Activated CD4-positive, alpha-beta T cell treated with anti-CD3 and anti-CD28 coated beads for 48 hours (primary cell): ENCODE measurements at places on chromosomes 3 and 15.

DNA sequence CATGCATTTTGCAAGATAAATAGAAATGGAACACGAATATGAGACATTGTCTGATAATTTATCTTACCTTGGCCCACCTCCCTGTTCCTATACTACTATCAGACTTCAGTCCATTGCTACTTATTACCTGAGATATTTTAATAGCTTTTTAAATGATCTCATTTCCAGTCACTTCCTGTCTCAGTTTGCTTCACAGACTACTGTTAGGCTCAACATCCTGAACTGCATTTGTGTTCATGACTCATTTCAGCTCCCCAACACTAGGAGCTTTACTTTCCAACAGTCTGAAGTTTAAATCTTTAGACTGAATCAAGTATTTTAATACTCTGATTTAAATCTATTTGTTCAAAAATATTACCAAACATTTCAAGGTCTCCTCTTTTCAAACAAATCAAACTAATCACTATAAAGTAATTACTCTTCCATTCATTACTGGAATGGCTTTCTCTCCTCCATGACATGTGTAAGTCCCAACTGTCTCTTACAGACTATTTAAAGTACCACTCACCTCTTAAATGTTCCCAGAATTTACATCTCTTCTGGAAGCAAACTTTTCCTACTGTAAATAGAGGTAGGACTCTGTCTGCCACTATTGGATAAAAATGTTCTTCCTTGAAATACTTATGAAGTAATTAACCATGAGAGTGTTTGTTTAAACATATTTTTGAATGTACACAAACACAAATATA lies 1277.6 kb downstream of the ZPLD1 start:
- DNase-seq: no peak

DNA sequence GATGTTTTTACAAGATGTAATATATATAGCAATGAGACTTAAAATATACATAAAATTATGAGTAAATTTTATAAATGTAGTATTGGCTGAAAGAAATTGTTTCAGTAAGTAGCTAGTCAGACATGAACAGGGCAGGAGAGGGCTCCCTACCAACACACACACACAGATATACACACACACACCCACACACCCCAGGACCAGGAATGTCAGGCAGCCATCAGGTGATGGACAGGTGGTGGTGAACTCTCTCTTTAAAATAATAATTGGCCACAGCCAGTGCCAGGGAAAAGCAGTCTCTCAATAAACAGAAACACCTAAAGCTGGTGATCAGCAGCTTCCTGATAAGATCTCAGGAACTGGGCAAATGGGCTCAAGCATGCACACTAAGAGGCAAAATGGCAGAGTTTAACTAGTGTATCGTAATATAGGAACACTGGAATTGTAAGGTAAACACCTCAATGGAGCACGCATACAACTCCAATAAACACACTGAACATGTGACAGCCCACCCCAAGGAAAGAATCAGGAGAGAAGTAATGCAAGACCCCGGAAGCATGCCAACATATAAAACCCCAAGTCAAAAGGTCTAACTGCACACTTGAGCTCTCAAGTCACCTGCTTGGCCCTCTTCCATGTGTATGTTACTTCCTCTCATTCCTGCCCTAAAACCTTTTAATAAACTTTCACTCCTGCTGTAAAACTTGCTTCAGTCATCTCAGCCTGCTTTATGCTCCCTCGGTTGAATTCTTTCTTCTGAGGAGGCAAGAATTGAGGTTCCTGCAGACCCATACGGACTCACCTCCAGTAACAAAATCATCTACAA lies 1034.1 kb upstream of the SEMA6D start:
- DNase-seq: no peak

- no peak for DNase-seq
Measured at GRCh38 chr3:38755130-38755529, 60.9 kb downstream of the SCN10A start.

DNA sequence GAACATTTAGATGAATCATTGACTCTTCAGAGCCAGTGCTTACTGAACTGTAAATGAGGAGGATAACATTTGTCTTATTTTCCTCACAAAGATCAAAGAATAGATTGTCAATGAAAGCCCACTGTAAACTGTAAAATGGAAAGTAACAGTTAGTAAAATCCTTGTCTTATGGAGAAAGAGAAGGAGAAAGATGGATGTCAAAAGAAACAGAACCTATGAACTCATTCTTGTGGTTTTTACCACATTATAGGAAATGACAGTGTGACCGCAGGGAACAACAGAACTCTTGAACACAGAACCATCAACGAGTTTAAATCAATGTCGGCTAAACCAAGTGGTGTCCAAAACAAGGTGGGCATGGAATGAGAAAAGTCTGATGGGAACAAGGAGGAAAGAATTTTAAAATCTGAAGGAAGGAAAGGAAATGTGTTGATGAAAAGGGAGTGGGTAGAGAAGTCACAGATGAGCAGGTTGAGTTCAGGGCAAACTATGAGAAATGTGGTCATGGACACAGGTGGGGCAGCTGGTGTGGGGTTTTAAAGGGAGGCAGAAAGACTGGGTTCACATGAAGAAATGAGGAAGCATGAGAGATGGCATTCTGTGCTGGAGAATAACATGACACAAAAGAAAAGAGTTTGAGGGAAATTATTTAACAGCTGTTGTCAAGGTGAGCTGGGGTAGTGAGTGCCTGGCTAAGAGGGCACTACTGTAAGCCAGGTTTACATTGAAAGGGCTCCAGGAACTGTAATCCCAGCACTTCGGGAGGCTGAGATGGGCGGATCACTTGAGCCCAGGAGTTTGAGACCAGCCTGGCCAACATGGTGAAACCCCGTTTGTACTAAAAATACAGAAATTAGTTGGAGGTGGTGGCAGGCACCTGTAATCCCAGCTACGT lies 42.4 kb upstream of the ETV5 start:
- DNase-seq: no peak

GRCh38 chr3:22414239-22414638 lies 663.2 kb upstream of the ZNF385D start:
- no peak for DNase-seq

DNA sequence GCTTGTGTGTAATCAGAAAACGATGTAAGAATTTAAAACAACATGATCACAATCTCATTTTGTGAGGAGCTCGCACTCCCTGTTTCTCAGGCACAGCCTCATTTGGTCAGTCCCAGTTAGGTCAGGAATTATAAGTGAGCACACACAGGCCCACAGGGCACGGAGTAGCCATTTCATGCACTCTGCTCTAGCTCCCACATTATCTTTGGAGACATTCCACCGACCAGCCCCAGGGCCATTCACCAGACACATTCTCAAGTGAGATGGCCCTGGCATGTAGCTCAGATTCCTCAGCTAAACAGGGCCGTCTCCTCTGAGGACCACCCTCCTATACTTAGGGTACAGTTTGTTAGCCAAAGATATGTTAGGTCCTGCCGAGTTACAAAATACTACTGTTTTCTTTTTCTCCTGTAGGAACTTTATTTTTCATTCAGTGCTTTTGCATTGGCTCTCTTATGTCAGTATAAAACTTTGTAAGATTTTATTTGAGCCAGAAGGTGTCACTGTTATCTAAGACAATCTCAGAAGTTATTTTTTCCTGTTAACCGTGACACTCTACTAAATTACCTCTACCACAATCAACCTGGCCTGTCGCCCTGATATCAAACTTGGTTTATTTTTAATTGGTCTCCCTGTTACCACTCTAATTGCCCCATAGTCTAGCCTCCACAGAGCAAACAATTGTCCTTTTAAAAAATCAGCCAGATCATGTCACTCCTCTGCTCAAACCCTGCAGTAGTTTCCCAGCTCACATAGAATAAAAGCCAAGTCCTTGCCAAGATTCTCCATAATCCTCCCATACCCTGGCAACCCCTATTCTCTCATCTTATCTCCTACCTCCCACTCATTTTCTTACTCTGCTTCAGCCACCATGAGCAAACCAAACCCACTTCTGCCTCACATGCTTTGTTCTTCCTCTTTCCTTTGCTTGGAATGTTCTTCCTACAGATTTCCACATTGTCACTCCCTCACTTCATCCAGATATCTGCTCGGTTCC lies 105.7 kb downstream of the PPP2R3A start:
- DNase-seq: no peak

- DNase-seq: peak; percentile 23
Measured at GRCh38 chr3:187999821-188000220, 154.1 kb upstream of the LPP start.

DNA sequence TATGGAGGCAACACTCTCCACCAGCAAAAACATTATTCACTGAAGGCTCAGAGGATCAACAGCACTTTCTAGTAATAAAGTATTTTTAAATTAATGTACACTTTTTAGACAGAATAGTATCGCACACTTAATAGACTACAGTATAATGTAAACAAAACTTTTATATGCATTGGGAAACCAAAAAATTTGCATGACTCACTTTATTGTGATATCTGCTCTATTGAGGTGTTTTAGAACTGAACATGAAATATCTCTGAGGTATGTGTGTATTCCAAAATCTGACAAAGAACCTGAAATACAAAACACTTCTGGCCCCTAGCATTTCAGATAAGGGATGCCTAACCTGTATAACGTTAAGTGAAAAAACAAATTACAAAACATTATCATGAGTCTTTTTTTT lies 99.7 kb downstream of the PRICKLE2 start:
- no peak for DNase-seq

DNA sequence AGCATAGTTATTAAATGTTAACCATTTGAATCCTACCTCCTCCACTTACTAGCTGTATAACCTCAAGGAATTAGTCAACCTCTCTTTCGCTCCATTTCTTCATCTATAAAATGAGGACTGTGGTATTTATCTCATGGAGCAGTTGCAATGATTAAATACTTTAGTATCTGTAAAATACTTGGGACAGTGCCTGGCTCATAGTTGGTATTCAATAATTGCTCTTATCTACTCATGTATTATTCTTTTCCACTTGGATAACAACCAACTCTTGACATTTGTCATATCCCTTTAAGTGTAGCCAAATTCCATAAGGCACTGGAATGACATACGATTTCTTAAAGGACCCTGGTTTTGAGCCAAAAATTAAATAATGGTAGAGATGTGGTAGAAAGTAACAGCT lies 72.0 kb downstream of the FSIP1 start:
- no peak for DNase-seq

GRCh38 chr3:46464326-46465195 lies at the start of gene LTF:
Gene LTF (minus strand): TSS chr3:46464905. CDS start chr3:46464867, 38 bp downstream.
- no peak for DNase-seq

DNA sequence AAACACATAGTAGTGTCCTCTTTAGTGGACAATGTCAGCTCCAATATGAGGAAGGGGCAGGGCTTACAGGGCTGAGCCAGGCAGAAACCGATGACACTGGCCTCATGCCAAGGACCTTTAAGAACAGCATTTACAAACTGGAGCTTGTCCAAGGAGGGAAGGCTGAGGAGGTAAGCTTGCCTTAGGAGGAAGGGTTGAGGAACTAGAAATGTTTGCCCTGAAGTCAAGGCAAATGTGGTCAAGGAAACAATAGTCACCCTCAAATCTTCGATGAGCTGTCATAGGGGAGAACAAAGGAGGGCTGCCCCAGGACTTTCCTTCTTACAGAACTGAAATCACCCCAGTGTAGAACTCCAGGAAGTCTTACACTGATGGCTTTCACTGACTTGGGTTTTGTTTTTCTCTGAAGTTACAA lies 136.4 kb downstream of the LIPC start:
- DNase-seq: no peak

GRCh38 chr3:4643904-4644547 lies 150.9 kb downstream of the ITPR1 start:
- DNase-seq: no peak

DNA sequence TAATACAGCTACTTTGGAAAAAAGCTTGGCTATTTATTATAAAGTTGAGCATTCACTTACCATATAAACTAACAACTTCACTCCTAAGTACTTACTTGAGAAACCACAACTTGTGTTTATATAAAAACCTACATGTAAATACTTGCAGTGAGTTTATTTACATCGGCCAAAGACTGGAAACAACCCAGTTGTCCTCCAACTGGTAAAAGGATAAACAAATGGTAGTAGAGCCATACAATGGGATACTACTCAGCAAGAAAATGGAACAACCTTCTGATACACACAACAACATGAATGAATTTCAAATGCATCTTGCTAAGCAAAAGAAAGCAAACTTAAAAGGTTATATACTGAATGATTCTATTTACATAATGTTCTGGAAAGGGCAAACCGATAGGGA lies 63.7 kb downstream of the SLC7A14 start:
- DNase-seq: no peak

- no peak for DNase-seq
Measured at GRCh38 chr15:39313467-39313866, 267.4 kb upstream of the THBS1 start.

GRCh38 chr3:148077318-148077923 lies 620.3 kb upstream of the AGTR1 start:
- DNase-seq: no peak

GRCh38 chr15:45544266-45545023 lies 21.9 kb upstream of the SLC30A4 start:
- no peak for DNase-seq

DNA sequence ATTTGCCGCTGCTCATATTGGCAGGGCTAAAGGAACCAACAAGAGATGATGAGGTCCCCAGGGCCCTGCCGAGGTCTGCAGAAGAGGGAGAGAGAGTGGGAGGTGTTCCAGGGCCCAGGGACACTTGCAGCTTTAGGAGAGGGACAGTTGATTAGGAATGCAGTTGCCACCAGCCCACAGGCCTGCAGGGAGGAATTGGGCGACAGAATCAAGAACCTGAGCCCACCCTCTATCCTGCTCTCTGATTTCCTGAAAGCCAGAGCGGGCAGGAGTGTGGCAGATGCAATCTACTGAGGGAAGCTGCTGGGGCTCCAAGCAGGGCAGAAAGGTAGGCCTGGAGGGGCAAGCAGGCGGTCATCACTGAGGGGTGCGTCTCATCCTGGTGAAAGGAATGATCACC lies 12.1 kb upstream of the PRR23E start:
- DNase-seq: no peak

- DNase-seq: no peak
Measured at GRCh38 chr3:180594631-180595558, 7.1 kb upstream of the TTC14 start.

GRCh38 chr3:101940521-101941317 lies 91.4 kb downstream of the NFKBIZ start:
- peak; percentile 51 for DNase-seq

GRCh38 chr3:65945480-65945879 lies 93.2 kb downstream of the MAGI1 start:
- no peak for DNase-seq

DNA sequence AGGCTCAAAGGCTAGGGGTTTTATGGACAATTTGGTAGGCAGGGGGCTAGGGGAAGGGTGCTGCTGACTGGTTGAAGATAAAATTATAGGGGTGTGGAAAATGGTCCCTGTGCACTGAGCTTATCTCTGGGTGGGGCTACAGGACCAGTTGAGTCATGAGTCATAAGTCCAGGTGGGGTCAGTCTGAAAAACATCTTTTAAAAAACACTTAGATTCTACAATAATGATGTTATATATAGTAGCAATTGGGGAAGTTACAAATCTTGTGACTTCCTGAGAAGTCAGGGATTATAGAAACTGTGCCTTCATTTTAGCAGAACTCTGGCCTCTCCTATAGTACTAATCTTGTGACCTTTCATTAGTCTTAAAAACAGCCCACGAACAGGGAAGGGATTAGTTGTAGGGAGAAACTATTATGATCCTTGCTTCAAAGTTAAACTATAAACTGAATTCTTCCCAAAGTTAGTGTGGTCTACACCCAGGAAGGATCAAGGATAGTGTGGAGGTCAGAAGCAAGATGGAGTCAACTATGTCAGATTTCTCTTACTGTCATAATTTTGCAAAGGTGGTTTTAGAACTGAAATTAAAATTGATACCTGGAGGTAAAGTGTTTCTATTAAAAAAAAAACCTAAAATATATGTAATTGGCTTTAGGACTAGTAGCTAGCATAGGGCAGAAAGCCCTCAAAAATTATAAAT lies 130.1 kb downstream of the P2RY1 start:
- no peak for DNase-seq
